Smooth muscle cell of the umbilical artery (primary cell): ENCODE measurements at places on chromosomes 5 and 9. TPM values are rescaled to one million over a fixed set of nuclear protein-coding genes. Genes with fewer than 3 reads are reported as not detected.

Gene SPATA31E1
- not detected in 2 replicates for total RNA-seq

Gene SLC12A2
- 21.4 and 31.8 TPM in 2 replicates for total RNA-seq

Gene FAM169A
- under 0.01 and 0.74 TPM in 2 replicates for total RNA-seq

Gene INSL4
- total RNA-seq: not detected in 2 replicates

Gene GRXCR2
- total RNA-seq: not detected in 2 replicates

Gene RGS3
- total RNA-seq: 39.2 and 53.7 TPM in 2 replicates

Gene ISL1
- 0.30 and 1.4 TPM in 2 replicates for total RNA-seq

Gene SOWAHA
- not detected in 2 replicates for total RNA-seq

Gene TMC1
- total RNA-seq: under 0.01 and 0.28 TPM in 2 replicates

Gene CNOT6
- 15.1 and 24.5 TPM in 2 replicates for total RNA-seq

Gene IFNA1
- not detected in 2 replicates for total RNA-seq

Gene BNC2
- total RNA-seq: 20.6 and 30.3 TPM in 2 replicates

Gene CCDC69
- 2.0 and 2.7 TPM in 2 replicates for total RNA-seq

Gene PCDHGB3
- 6.5 and 6.8 TPM in 2 replicates for total RNA-seq

Gene SPATA9
- total RNA-seq: 0.30 and 0.46 TPM in 2 replicates

Gene SLC36A1
- 6.2 and 8.7 TPM in 2 replicates for total RNA-seq

Gene DMAC1
- total RNA-seq: 6.3 and 8.9 TPM in 2 replicates

Gene TPM2
- 1,294 and 1,826 TPM in 2 replicates for total RNA-seq

Gene MTAP
- 40.1 and 88.5 TPM in 2 replicates for total RNA-seq

Gene ST8SIA4
- total RNA-seq: 20.9 and 44.2 TPM in 2 replicates
